Thoracic aorta (tissue), 2 donors: ENCODE measurements at places on chromosomes 4 and X.
A peak's percentile ranks its signal among the peaks of the same experiment; 100 is the strongest.

DNA sequence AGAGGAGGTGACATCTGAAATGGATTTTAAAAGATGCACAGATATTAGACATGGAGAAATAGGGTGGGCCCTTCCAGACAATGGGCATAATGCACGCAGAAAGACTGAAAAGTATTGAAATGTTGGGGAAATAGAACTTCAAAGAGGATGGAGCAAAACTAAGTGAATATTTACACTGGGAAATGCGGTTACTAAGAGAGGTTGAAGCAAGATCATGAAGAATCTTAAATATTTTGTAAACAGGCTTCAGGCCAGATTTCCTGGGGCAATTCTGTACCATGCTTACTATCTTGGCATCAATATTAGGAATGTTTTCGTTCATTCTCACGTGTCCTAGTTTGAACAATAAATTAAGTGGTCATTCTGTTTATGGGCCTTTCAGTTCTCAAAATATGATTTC, 216.3 kb downstream of the ADAMTS3 start:
- no peak for DNase-seq
- H3K4me3 ChIP-seq = no peak overlapping the region
- no peaks in the 10 kb centered on the region for H3K27me3 ChIP-seq
- no peaks in the 10 kb centered on the region for H3K4me1 ChIP-seq

- H3K4me1 ChIP-seq = no peaks in the 10 kb centered on the region
- no peaks in the 10 kb centered on the region for H3K36me3 ChIP-seq
- H3K27me3 ChIP-seq = no peaks in the 10 kb centered on the region
- H3K27ac ChIP-seq = no peak overlapping the region
- H3K4me3 ChIP-seq = no peak overlapping the region
Observed at GRCh38 chr4:105741548-105741947, 33.0 kb downstream of the GSTCD start.

DNA sequence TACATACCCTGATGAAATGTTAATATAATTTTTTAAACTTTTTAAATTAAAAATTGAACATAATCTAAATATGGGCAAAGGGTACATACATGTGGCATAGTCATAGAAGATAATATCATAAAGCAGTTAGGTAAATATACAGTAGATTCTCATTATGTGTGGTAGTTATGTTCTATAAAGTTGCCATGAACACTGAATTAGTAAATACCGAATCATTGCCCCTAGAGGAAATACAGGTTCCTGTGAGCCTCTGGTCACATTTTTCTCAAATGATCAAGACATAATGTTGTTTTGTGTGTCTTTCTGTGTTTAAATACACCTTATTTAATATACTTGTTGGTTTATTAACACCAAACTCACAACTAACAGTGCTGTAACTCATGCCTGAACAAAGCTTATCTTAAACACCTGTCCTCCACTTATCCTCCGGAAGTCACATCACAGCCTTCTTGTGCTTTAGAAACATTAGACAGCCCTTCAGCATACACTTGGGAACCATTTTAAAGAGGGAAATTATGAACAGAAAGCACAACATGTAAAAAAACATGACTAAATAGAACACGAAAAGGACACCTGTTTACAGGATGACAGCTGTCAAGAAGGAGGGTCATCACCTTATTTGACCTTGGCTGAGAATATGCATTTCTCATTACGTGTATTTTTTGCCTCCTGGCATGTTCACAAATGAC, 169.4 kb upstream of the NAP1L5 start:
- no peak overlapping the region for H3K27ac ChIP-seq
- H3K36me3 ChIP-seq = no peaks in the 10 kb centered on the region

DNA sequence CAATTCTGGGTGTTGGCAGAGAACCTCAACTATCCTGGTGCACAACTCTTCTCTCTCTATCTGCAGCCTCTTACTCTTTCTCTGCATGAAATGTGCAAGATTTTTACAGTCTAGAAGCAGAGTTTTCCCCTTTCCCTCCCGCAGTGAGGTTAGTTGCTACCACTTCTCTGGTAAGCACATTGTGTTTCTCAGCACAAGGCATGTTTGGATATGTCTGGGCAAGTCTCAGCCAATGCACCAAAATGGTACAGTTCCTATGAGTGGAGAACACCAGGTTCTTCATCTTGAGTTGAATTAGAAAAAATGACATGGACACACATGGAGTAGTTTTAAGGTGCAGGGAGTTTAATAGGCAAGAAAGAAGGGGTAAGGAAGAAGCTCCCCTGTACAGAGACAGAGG, 187.0 kb downstream of the CCNG2 start:
- no peaks in the 10 kb centered on the region for H3K36me3 ChIP-seq
- DNase-seq = no peak
- no peaks in the 10 kb centered on the region for H3K4me1 ChIP-seq
- no peaks in the 10 kb centered on the region for H3K27me3 ChIP-seq

DNA sequence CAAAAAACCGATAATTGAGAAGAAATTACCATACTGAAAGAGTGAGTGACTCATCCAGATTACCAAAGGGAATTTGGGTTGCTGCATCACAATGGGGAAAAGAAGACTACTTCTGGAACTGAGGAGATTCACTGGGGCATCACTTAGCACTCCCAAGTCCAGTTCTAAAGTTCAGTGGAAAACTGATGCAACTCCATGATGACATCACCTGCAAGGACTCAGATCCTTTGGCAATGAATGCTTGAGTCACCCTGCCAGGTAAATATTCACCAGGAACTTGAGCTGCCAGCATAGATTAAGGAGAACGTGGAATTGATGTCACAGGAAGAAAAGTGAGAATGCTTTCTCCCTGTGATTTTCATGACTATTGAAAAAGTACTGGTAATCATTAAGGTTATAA, 32.0 kb upstream of the SMIM10L2A start:
- H3K27me3 ChIP-seq = no peaks in the 10 kb centered on the region
- no peak for DNase-seq
- H3K27ac ChIP-seq = no peak overlapping the region
- no peaks in the 10 kb centered on the region for H3K4me1 ChIP-seq
- no peak overlapping the region for H3K4me3 ChIP-seq

DNA sequence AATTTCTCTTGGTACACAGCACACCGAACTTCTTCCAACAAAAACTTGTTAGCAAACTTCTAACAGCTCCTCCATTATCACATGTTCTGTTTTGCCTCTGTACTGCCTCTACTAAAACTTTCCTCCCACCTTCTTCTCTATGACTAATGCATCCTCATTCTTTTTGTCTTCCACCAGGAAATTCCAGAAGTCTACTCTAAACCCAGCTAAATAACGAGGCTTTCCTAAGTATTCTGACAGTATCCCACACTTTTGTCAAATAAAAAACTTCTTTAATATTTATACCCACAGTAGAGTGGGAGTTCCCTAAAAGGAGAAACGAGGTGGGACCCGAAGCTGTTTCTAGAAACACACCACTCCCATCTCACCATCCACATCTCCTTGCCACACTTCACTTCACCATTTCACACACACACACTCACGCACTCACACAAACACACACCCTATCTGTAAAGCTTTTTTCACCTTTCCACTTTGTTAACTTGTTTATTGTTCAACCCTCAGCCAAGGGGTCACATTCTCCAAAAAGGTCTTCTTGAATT, 280.3 kb downstream of the ARAP2 start:
- DNase-seq = no peak
- H3K27ac ChIP-seq = no peak overlapping the region
- no peaks in the 10 kb centered on the region for H3K36me3 ChIP-seq
- no peaks in the 10 kb centered on the region for H3K4me1 ChIP-seq
- H3K27me3 ChIP-seq = no peaks in the 10 kb centered on the region
- H3K4me3 ChIP-seq = no peak overlapping the region

DNA sequence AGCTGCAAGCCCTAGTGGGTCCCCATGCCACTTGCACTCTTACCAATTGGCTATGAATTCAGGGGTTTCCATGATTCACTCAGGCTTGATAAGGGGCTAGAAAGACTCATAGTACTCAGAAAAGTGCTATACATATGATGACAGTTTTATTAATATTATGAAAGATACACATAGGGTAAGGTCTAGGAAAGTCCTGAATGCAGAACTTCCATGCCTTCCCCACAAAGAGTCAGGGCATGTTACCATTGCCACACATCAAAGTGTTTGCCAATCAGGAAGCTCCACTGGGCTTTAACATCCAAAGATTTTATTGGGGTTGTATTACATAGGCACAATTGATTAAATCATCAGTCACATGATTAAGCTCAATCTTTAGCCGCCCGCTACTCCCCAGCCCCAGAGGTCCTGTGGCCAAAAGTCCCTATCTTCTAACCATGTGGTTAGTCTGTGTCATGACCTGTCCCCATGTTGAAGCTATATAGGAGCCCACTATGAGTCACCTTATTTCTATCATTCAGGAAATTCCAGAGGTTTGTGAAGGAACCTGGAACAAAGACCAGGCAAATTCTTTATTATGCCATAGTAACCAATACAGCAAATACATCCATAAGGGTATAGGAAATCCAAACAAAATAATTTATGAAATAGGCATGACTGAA, 635.6 kb downstream of the STPG2 start:
- no peak for DNase-seq
- no peak overlapping the region for H3K4me3 ChIP-seq
- no peaks in the 10 kb centered on the region for H3K4me1 ChIP-seq
- no peak overlapping the region for H3K27ac ChIP-seq

GRCh38 chrX:50099331-50099730, 101.5 kb downstream of the AKAP4 start:
- H3K27me3 ChIP-seq = no peaks in the 10 kb centered on the region
- no peaks in the 10 kb centered on the region for H3K36me3 ChIP-seq
- no peak overlapping the region for H3K27ac ChIP-seq
- H3K4me1 ChIP-seq = no peaks in the 10 kb centered on the region

DNA sequence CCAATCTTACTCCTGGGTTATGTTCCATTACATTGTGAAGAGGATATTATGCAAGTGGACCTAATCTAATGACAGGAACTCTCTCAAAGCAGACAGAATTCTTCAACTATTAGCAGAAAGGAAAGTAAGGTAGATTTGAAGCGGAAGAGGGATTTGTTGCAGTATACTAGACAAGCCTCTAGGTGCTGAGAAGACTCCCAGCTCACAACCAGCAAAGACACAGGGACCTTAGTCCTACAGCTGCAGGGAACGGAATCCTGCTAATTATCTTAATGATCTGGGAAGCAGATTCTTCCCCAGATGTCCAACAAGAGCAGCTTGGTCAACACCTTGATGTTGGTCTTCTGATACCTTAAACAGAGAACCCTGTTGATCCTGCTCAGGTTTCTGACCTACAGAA, 73.6 kb downstream of the STK32B start:
- no peaks in the 10 kb centered on the region for H3K27me3 ChIP-seq
- H3K4me1 ChIP-seq = no peaks in the 10 kb centered on the region
- no peak overlapping the region for H3K4me3 ChIP-seq
- no peak for DNase-seq

DNA sequence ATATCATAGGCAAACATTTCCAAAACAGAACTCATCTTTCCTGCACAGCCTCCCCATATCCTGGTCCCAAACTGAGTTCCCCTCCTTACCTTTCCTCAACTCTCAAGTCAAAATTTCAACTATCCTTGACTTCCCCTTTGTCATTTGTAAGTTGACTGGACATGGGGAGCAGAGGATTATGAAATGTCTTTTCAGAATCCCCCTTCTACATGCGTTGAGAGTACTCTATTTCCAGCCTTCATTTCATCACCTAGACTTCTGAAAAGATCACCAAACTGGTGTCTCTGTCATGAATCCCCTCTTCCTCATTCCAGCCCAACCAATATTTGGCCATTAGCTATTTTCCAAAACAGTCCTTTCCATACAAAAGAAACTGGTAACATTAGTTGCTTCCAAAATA, 95.2 kb downstream of the SYNPO2 start:
- peak overlapping the region; percentile 66 for H3K27ac ChIP-seq
- H3K4me1 ChIP-seq = peaks cover 96% of the 10 kb centered on the region
- no peak overlapping the region for H3K4me3 ChIP-seq
- no peaks in the 10 kb centered on the region for H3K27me3 ChIP-seq
- DNase-seq = no peak
- no peaks in the 10 kb centered on the region for H3K36me3 ChIP-seq

- DNase-seq = no peak
- H3K27me3 ChIP-seq = no peaks in the 10 kb centered on the region
- no peaks in the 10 kb centered on the region for H3K36me3 ChIP-seq
- no peak overlapping the region for H3K4me3 ChIP-seq
- no peak overlapping the region for H3K27ac ChIP-seq
- no peaks in the 10 kb centered on the region for H3K4me1 ChIP-seq
Observed at GRCh38 chrX:13059637-13060499, 15.4 kb upstream of the FAM9C start.

- no peak overlapping the region for H3K27ac ChIP-seq
- H3K27me3 ChIP-seq = no peaks in the 10 kb centered on the region
- H3K36me3 ChIP-seq = no peaks in the 10 kb centered on the region
- no peak for DNase-seq
- H3K4me3 ChIP-seq = no peak overlapping the region
Observed at GRCh38 chr4:152676052-152676854, 3.5 kb downstream of the TMEM154 start.

DNA sequence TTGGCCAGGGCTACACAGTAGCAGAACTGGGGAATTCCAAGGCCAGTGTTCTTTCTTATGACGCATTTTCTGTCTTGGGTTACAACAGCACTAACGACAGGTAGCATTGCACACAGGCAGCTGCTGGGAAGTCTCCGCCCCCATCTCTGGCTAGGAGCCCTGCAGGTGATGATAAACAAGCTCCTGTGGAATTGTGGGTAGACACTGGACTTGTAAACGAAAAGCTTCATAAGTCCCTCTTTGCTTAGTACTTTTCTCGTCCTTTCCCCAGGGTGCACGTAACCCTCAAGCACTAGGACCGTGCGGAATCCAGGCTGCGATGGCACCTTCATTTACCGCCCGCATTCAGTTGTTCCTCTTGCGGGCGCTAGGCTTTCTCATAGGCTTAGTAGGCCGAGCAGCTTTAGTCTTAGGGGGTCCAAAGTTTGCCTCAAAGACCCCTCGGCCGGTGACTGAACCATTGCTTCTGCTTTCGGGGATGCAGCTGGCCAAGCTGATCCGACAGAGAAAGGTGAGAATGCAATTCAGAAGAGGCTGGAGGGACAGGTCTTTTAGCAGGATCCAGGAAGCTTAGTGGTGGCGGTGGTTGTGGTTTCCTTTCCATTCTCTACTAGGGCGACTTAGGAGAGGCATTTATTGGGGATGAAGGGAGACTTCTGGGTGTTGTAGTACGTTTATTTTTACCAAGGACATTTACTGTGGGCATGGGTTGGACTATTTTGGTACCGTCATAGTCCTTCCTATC, at the start of gene FAAH2:
FAAH2 (plus strand) TSS at position 200 of the 745 bp plus-strand sequence; CDS start at position 320, 120 bp downstream.
- H3K4me1 ChIP-seq = no peaks in the 10 kb centered on the region
- peak within 1 kb of the TSS; percentile 21 for H3K4me3 ChIP-seq
- no peaks in the 10 kb centered on the region for H3K27me3 ChIP-seq
- H3K27ac ChIP-seq = no peak within 1 kb of the TSS

DNA sequence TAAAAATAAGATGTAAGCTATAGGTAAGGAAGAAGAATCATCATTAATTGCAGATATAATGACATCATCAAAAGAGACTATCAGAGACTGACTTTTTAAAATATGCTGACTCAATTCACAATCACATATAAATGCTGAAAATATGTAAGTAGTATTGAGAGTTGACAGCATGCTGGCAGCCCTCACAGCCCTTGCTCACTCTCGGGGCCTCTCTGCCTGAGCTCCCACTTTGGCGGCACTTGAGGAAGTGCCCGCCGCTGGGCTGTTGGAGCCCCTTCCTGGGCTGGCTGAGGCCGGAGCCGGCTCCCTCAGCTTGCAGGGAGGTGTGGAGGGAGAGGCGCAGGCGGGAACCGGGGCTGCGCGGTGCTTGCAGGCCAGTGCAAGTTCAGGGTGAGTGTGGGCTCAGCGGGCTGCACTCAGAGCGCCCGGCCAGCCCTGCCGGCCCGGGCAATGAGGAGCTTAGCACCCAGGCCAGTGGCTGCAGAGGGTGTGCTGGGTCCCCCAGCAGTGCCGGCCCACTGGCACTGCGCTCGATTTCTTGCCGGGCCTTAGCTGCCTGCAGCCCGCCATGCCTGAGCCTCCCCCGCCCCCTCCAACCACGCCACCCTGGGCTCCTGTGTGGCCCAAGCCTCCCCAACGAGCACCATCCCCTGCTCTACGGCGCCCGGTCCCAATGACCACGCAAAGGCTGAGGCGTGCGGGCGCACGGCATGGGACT, 68.9 kb downstream of the RAB28 start:
- H3K27me3 ChIP-seq = no peaks in the 10 kb centered on the region
- H3K27ac ChIP-seq = no peak overlapping the region
- H3K36me3 ChIP-seq = no peaks in the 10 kb centered on the region
